HFFc6 (cell line): ENCODE measurements at places on chromosomes 11 and 22. TPM values are rescaled to one million over a fixed set of nuclear protein-coding genes. Genes with fewer than 3 reads are reported as not detected.

DNA sequence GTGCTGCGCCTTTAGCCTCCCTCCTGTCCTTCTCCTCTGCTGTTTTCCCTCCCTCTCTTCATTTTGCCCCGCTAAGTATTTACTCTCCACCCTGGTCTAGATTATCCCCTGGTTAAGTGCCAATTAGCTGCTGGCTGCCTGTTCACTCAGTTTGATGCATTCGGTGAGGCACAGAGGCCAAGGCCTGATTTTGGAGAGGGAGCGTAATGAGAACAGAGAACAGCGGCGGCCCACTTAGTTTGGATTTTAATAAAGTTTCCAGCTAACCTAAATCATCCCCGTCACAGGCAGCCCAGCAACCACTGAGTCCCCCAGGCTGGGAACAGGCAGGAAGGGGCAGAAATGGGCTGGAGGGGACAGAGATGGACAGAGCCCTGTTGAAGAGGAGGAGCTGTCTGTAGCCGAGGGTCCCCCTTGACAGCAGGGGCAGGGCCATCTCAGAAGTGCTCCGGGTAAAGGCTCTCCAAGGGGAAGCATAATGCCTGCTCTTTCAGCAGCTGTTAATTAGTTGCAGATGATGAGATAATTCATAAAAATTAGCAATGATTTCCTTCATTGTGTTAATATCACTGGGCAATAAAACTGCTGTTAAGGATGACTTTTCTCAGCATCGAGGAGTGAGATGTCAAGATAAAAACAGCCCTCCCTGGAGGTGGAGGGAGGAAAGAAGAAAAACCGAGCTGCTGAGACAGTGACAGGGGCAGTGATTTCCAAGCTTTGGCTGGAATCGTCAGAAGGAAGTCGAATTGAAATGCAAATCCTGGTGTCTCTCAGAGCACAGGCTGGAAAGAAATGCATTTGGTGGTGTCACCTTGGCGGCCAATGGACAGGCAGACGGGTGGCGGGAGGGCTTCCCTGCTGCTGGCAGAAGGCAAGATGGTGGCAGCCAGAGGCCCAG is 170.1 kb downstream of the GRIK4 start:
- H3K4me1 ChIP-seq, result peaks cover 9% of the 10 kb centered on the region
- DNase-seq, result no peak
- peaks cover 36% of the 10 kb centered on the region for H3K27me3 ChIP-seq
- H3K36me3 ChIP-seq, result no peaks in the 10 kb centered on the region

- 0 out of 2 replicates have a peak, but pooled peaks cover 4% of the 10 kb centered on the region for H3K4me1 ChIP-seq
- H3K36me3 ChIP-seq, result peaks cover 15% of the 10 kb centered on the region; the same call in 1 of the 2 replicates
- H3K27ac ChIP-seq, result no peak overlapping the region
- peaks cover 1% of the 10 kb centered on the region; the same call in 1 of the 2 replicates for H3K27me3 ChIP-seq
- H3K4me3 ChIP-seq, result no peak overlapping the region
- no peak for DNase-seq
Measured at GRCh38 chr22:42217752-42218280, 52.6 kb downstream of the TCF20 start.

GRCh38 chr11:108224366-108224765 is 1.5 kb downstream of the ATM start:
- DNase-seq, result no peak
- H3K27me3 ChIP-seq, result peaks cover 3% of the 10 kb centered on the region; the same call in 1 of the 2 replicates
- H3K36me3 ChIP-seq, result peaks cover 26% of the 10 kb centered on the region
- H3K27ac ChIP-seq, result no peak overlapping the region

DNA sequence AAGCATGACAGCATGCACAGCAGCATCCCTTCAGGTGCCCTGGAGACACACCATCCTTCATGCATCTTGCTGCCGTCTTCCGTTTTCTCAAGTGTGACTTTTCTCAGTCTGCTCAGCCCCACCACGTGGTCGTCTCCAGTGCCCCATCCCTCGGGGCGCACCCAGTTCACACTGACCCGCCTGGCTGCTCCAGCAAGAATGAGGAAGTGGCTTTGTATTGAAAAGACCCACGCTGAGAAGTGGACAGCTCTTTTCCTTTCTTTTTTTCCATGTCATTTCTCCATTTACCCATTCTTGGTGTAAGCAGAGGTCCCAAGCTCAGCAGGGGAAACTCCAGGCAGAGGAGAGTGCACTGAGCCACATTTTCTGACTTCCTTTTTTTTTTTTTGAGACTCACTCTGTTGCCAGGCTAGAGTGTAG is 14.5 kb downstream of the SERPINH1 start:
- peak; percentile 53 for DNase-seq
- H3K27me3 ChIP-seq, result peaks cover 20% of the 10 kb centered on the region
- peak overlapping the region; percentile 35 for H3K27ac ChIP-seq
- H3K4me3 ChIP-seq, result no peak overlapping the region

DNA sequence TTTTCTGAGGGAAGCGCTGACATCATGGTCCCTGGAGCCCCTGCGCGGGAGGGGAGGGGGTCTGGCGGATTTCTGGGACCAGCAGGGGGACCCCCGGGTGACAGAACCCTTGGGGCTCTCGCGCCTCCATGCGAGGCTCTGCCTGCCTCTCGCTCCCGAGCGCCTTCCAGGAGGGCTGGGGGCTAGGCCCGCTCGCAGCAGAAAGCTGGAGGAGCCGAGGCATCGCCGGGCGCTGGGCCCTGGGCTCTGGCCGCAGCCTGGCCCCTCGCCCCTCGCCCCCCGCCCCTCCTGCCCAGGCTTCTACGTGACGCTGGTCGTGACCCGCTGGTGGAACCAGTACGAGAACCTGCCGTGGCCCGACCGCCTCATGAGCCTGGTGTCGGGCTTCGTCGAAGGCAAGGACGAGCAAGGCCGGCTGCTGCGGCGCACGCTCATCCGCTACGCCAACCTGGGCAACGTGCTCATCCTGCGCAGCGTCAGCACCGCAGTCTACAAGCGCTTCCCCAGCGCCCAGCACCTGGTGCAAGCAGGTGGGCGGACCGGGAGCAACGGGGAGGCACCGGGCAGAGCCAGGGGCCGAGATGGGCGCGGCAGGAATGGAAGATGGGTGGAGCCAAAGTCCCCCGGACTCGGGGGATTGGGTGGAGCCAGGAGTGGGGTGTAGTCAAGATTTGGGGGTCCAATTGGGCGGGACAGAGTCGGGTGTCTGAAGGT is 5.4 kb downstream of the BEST1 start:
- peak overlapping the region; percentile 71 for H3K4me3 ChIP-seq
- H3K4me1 ChIP-seq, result peaks cover 13% of the 10 kb centered on the region
- peaks cover 3% of the 10 kb centered on the region; the same call in 1 of the 2 replicates for H3K27me3 ChIP-seq
- peak overlapping the region; percentile 88; the same call in 1 of the 2 replicates for H3K27ac ChIP-seq

The CHST1 gene
- 0.11 to 0.15 TPM (median 0.14 TPM) in 3 replicates for total RNA-seq

The OR4D5 gene
- total RNA-seq, result not detected in 3 replicates
